CD4-positive, alpha-beta T cell treated with Interleukin-4 for 4 hours (primary cell): ENCODE measurements at places on chromosomes 16 and 17.
A peak's percentile ranks its signal among the peaks of the same experiment; 100 is the strongest.

GRCh38 chr16:18059577-18059976 is 277.0 kb downstream of the NPIPA8 start:
- no peak for DNase-seq

- DNase-seq: no peak
Observed at GRCh38 chr17:79441356-79442160, 169.3 kb downstream of the RBFOX3 start.

DNA sequence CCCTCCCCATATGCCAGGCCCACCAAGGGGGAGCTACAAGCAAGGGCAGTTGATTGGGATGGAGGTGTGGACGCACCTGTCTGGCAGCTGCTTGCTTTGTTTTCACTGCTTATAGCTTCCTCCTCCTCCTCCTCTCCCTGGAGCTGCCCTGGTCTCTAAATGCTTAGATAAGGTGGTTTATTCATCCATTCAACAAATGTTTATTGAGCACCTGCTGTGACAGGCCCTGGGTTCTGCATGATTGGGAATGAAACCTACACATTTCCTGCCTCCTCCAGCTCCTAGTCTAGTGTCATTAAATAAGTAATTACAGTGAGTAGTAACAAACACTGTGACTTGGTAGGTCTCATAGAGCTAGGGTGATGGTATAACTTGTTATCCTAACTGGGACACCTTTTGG is 17.4 kb upstream of the MAP3K14 start:
- no peak for DNase-seq

DNA sequence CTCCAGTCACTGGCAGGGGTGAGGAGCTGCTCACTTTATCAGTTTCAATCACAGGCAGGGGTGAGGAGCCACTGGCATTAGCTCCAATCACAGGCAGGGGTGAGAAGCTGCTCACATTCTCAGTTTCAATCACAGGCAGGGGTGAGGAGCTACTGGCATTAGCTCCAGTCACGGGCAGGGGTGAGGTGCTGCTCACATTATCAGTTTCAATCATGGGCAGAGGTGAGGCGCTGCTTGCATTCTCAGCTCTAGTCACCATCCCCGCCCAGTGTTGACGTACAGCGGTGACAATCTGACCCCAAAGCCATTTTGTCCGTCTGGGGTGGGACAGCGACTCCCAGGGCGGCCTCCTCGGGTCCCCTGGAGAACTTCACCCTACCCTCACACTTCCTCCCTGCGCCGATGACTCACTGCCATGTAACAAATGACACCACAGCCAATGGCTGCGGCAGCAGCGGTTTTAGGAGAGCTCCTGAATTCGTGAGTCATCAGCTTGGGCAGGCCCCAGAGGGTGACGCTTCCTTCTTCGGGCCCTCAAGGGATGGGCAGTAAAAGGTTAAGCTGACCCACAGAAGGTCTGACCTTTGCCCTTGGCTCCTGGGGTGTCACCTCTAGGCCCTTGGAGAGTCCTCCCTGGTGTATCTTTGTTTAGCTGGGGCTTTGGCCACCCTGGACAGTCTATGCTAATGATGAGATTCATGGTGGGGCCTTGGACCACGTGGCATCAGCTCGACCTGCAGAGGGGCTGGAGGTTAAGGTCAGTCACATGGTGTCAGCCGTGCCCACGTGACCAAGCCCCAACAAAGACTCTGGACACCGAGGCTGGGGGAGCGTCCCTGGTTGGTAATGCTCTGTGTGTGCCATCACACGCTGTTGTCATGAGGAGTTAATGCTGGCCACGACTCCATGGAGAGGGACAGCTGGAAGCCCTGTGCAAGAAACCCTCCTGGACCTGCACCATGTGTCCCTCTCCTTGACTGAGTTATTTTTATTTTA is 171.7 kb downstream of the C16orf95 start:
- no peak for DNase-seq

DNA sequence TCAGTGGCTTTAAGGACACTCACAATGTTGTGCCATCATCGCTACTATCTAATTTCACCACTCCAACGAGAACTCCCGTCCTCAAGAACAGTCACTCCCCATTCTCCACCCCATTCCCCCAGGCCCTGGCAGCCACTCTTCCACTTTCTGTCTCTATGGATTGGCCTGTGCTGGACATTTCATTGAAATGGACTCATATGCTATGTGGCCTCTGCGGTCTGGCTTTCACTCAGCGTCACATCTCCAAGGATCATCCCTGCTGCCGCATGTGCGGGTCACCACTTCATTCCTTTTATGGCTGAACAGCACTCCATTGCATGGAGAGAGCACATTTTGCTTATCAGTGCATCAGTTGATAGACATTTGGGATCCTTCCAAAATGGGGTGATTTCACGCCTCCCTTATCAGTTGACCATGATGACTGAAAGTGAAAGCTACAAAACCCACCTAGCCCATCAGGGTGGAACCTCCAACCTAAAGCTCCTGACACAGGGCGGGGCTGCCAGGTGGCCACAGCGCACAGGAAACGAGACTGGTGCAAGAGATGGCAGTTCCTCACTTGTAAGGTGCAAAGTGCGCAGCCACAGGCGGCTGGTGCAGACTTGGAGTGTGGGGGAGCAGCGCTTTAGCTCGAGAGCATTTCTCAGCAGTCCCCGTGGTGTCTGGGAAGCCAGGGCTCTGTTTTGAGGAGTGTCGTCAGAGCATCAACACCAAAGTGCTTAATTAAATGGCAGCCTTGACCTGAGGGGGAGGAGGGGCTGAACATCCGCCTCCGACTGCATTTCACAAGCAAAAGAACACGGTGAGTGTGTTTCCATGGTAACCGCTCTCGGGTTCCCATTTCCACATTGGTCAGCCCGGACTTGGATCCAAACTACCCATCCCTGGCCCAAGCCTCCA is 23.8 kb downstream of the COTL1 start:
- peak; percentile 88 for DNase-seq

DNA sequence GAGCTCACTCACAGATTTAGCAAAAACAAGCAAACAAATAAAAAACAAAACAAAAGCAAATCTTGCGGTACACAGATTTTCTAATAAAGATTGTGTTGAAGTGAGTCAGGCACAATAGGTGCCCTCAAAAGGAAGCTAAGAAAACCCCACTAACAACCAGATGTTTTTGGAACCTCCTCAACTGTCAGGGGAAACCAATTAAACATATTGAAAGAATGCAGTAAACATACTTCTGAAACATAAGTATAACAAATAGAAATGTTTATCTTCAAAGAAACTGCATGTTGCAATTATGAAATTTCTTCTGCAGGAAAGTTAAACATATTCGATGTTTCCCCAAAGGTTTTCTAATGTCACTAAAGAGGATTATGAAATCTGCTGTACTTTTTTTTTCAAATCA is 110.5 kb upstream of the CORO6 start:
- DNase-seq: peak; percentile 21

DNA sequence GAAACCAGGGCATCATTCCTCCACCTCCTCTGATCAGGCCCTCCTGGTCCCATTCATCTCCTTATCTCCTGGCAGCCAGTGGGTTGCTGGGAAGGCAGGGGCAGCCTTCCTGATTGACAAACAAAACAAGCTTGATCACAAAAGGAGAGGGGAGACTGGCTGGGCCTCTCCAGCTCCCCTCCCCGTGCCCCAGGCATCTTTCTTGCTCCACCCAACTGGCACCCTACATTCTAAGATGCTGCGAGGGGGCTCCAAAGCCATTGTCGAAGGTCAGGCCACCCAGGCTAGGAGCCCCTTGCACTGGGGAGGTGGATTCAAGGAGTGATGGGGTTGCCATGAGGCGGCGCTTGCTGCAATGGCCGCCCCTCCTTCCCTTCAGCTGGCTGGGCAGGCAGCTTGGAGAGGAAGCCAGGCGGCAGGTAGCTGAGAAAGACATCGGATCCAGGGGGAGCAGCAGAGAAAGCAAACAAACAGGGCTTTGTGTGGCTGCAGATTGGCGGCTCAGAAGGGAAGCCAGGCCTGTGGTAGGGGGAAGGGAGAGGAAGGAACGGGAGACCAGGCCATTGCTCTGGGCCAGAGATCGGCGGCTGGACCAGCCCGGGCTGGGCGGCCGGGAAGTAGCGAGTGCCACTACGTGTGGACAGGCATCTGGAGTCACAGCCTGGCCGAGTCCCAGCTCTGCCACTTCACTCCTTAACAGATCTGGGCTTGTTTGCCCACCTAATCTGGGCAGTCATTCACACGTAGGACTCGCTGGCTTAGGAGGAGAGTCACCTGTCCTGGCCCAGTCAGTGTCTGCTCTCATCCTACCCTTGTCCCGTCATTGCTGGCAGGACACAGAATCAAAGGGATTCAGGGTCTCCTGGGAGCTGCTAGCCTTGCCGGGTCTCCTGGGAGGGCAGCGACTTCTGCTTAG is 12.3 kb downstream of the RAI1 start:
- no peak for DNase-seq

DNA sequence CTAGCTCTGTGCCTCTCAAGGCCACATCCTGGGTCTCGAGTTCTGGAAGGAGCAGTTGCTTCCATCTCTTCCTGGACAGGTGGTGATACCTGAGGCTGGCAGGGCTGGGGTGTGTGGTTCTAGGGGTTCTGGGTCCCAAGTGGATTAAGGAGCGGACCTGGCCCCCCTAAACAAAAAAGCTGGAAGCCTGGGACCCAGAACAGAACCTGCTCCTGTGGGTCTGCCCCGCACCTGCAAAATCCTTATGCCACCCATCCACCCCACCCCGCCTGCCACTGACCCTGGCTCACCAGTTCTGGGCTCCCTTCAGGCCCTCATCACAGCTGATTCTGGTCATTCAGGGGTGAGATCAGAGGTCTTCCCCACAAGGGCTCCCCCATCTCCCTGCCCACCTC is 44.8 kb downstream of the ADCY7 start:
- DNase-seq: no peak

DNA sequence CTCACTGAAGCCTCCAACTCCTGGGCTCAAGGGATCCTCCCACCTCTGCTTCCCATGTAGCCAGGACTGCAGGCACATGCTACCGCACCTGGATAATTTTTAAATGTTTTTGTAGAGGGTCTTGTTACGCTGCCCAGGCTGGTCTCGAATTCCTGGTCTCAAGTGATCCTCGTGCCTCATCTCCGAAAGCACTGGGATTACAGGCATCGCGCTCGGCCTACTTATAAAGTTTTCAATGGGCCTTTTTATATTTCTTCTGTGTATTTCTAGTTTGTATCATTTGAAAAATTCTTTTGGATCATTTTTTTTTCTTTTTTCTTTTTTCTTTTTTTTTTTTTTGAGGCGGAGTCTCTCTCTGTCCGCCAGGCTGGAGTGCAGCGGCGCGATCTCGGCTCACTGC is 7.3 kb upstream of the TLCD3A start:
- DNase-seq: no peak

DNA sequence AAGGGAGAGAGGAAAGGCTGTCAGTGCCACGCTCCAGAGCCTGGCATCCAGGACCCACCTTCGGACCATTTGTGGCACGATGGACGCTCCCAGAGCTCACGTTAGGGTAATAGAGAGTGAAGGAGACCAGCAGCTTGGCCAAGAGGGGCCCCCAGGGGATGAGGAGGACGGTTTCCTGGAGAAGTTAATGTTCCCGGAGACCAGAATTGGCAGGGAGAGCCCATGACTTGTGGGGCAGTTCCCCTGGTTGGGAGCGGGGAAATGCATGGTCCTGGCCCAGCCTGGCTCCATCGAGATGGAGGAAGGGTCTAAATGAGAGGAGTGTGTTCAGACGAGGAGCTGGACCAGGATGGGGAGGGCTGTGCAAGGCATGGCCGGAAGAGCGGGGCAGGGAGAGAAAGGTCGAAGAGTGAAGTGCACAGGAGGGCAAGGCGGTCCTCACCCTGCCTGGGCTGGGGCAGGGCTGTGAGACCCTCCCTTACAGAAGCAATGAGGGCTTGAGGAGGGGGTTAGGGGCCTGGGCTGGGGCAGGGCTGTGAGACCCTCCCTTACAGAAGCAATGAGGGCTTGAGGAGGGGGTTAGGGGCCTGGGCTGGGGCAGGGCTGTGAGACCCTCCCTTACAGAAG is 2.9 kb upstream of the HIC1 start:
- no peak for DNase-seq

DNA sequence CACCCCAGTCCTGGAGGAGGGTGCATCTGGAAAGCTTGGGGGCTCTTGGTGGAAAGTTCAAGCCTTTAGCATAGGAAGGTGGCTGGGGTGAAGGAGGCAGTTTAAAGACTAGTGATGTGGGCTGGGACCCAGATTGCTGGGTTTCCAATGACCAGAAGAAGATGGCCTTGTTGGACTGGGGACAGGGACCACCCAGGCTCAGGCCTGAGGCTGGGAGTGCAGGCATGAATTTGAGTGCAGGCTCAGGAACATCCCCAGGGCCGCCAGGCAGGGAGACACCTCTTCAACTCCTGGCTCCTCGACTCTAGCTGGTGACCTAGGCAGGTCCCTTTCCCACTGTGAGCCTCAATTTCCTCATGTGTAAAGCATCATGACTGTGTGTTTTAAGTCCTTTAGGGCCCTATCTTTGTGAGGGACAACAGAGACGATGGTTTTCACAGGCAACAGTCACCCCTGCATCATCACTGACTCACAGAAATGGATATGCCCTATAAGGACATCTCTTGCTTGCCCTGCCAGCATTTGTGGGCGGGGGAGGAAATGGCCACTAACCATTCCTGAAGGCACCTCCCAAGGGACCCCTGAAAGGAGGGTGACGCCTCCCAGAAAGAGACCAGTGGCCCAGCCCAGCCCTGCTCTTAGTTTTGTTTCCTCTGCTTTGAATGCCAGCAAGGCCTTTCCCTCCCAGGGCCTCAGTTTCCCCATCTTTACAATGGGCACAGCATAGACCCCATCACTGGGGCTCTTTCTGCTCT is 11.1 kb downstream of the NLRC5 start:
- peak; percentile 64 for DNase-seq

DNA sequence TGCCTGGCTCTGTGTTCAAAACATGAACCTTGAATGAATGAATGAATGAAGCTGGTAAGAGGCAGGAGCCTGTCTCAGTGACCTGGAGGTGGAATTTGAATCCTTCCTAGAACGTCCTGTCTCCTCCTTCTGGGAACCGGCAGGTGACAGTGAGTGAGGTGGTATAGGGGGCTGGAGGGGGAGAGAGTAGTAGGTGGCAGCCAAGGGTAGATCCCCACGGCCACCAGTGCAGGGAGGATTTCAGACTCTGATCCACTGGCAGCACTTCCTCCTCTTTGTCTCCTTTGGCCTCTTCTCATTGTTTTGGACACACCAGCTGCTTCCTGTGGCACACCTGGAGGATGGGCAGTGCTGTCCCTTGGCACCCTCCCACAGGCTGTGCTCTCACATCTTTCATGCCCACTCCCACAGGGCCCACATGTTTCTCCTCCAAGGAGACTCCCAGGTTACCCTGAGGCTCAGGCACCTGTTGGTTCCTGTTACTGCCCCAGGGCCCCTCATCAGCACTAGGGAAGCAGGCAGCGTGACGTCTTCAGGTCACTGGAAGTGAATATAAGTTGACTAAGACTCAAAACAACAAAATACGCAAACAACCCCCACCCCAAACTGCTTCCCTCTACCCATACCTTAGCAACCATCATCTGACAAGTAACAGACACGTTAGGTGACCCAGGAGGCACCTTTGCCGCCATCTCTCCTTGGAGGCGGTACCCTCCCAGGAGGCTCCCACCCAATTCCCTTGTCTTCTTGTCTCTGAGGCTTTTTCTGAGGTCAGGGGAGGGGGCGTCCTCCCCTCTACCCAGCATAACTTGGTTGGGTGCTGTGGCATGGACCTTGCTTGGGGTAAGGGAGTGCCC is 84.6 kb downstream of the N4BP1 start:
- no peak for DNase-seq

- no peak for DNase-seq
Observed at GRCh38 chr17:7833011-7833794, 814 bp upstream of the KDM6B start.
